Motor neuron (in vitro differentiated cells): ENCODE measurements at places on chromosomes 11 and 22. TPM values are rescaled to one million over a fixed set of nuclear protein-coding genes. Genes with fewer than 3 reads are reported as not detected.
A peak's percentile ranks its signal among the peaks of the same experiment; 100 is the strongest.

- no peak for ATAC-seq
Measured at GRCh38 chr11:67523556-67524479, 572 bp upstream of the CABP2 start.

The RPS13 gene
- total RNA-seq: 899 and 920 TPM in 2 replicates

- peak; percentile 100 for ATAC-seq
Measured at GRCh38 chr11:124085997-124086846, 29.0 kb upstream of the VWA5A start.

GRCh38 chr22:20025401-20026203 is 4.7 kb downstream of the TANGO2 start:
- no peak for ATAC-seq
